ENCODE measurements at places on chromosomes 3 and 15. TPM values are rescaled to one million over a fixed set of nuclear protein-coding genes. Genes with fewer than 3 reads are reported as not detected.

The SAMD7 gene
- polyA plus RNA-seq = not detected

The LRRC31 gene
- not detected for polyA plus RNA-seq

The TRAK1 gene
- polyA plus RNA-seq = 66.0 TPM

The RTP4 gene
- 1.0 TPM for polyA plus RNA-seq

The TEX55 gene
- polyA plus RNA-seq = not detected
